ENCODE measurements at places on chromosomes 2 and 18.
A peak's percentile ranks its signal among the peaks of the same experiment; 100 is the strongest.

GRCh38 chr18:45817543-45817942, 7.9 kb upstream of the SIGLEC15 start:
- DNase-seq: no peak

- DNase-seq: peak; percentile 50
These were observed 54.0 kb downstream of the EPAS1 start for GRCh38 chr2:46351098-46351749.

- no peak for DNase-seq
These were observed 205.7 kb downstream of the DSEL start for GRCh38 chr18:67310826-67311225.

- no peak for DNase-seq
These were observed 4.1 kb upstream of the CYS1 start for GRCh38 chr2:10084223-10084865.

GRCh38 chr2:24132543-24132942, 9.3 kb downstream of the FAM228B start:
- no peak for DNase-seq

DNA sequence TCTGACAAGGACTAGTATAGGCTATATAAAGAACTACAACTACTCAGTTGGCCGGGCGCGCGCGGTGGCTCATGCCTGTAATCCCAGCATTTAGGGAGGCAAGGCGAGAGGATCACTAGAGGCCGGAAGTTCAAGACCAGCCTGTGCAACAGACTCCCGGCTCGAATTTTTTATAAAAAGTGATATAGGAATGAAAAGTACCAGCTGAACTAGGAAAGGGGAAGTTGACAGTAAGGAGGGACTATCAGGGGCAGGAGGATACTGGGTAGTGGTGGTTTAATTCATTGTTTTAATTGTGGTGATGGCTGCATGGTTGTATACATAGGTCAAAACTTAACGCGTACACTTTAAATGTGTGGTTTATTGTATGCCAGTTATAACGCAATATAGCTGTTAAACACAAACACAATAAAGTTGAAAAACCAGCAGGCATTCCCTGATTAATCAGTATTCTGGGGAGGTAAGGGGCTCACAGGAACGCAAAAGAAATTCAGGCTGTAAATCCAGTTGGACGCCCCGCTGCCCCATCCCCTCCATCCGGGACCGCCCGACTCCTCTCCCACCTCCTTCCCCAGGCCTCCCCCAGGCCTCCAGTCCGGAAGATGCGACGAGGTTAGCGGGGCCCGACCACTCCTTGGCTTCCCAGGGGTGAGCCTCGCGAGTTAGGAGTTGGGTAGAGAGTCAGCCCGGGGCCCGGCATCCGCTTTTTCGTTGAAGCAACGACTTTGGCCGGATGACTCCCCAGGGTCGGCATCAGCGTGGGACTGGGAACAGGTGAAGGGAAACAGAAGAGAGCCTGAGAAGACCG, 746 bp upstream of the POLR1B start:
- peak; percentile 78 for DNase-seq

GRCh38 chr2:31429759-31430438, 15.4 kb upstream of the XDH start:
- DNase-seq: peak; percentile 70

DNA sequence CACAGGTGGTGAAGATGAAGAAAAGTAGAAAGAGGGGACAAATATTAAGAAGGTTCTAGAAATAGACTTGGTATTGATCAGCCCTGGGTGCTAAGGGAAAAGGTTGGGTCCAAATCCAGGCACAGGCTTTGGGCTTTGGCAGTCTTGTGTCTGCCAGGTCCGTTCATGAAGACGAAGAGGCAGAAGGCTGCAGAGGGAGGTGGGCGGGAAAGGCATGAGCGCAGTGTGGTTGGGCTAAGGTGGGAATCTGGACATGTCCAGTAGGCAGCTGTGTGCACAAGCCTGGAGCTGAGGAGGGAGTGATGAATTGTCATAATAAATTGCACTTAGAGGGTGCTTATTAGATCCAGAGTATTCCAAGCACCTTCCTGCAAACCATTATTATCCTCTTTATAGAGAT, 105.7 kb upstream of the TEX51 start:
- no peak for DNase-seq

DNA sequence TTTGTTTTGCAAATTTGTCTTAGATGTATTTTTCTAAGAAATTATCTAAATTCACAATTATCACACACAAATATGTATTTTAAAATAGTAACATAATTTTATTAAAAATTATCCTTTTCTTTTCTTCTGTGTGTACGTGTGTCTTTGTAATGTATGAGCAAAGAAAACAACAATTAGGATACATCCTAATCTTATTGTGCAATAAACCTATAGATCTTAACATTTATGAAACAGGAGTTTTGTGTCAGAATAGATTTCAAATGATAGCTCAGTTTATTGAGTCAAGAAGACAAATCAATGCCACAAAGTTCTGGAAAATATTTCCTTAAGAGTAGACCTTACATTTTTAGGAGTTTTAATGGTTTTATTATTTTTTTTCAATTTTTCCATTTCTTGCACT, 212.2 kb downstream of the KCNJ3 start:
- DNase-seq: no peak

GRCh38 chr18:55289775-55290174, 298.2 kb downstream of the TCF4 start:
- no peak for DNase-seq

GRCh38 chr2:216355711-216356110, 16.6 kb downstream of the MARCHF4 start:
- DNase-seq: no peak

DNA sequence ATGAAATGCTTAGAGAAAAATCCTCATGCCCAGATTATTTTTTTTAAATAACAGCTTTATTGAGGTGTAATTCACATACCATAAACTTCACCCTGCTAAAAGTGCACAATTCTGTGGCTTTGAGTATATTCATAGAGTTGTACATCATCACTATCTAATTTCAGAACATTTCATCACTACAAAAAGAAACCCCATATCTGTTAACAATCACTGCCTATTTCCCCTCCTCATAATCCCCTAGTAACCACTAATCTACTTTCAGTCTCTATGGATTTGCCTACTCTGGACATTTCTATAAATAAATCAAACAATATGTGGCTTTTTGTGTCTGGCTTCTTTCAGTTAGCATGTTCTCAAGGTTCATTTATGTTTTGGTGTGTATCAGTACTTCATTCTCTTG, 51.4 kb downstream of the OSBPL1A start:
- no peak for DNase-seq

- DNase-seq: no peak
These were observed 165.5 kb downstream of the DDX1 start for GRCh38 chr2:15756882-15757819.

DNA sequence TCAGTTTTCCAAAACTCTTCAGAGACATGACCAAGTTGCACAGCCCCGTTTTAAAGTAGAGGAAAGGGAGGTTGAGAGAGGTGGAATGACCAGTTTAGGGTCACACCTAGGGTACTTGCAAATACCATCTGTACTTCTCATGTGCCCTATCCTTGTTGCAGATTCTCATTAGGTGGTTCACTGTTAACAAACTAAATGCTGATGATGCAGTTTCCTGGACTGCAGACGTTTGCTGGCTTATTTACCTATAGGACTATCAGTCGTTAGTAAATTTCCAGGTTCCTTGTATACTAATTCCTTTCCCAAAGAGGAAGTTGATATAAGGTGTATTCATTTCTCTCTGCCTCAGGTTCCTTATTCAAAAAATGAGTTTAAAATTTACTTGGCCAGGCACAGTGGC, 1.4 kb downstream of the FARP2 start:
- DNase-seq: no peak

- DNase-seq: no peak
These were observed 27.2 kb downstream of the TNS1 start for GRCh38 chr2:217975626-217976025.

DNA sequence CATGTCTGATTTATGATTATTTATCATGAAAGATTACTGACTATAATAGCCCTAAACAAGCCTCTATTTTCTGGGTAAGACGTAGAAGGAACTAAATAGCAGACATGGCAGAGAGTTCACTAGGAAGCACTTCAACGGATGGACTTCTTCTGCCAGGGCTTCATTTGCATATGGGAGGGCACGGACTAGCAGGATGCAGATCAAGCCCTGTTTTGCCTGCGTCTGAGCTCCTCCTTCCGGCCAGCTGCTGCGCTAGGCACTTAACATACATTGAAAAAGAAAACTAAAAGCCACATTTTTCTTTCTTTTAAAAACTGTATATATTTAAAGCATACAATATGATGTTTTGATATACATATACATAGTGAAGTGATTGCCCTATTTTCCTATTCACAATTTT, 340.0 kb upstream of the MEX3C start:
- no peak for DNase-seq

DNA sequence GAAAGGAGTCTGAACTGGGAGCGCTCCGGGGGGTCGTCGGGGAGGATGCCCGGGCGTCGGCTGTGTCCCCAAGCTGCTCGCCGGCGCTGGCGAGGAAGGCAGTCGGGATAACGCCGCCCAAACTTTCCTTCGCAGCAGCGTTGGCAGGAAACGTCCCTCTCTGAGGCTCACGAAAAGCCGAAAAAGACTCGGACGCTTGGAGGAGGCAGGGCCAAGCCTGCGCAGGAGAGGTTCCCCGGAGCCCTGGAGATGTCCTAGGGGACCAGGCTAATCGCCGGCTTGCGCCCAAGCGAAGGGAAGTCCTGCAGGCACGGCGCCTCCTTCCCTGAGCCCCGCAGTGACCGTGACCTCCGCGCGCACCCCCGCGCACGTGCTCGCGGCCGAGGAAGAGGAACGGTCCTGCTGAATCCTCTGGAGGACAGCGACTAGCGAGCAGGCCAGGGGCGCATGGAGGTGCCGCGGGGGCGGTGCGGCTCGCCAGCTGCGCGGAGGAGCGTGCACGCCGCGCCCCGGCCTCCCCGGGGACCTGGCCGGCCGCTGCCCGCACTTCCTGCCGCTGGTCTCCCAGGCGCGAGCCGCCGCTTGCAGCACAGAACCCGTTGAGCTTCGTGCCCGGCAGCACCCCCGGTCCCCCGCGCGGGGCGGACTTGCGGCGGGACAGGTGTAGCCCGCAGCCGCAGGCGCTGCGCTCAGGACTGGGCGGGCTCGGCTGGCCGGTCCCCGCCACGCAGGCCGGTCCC, at the start of gene SH3RF3:
Gene SH3RF3, plus strand, starts transcription at position 590 of the 740 bp plus-strand sequence.
- peak; percentile 47 for DNase-seq

DNA sequence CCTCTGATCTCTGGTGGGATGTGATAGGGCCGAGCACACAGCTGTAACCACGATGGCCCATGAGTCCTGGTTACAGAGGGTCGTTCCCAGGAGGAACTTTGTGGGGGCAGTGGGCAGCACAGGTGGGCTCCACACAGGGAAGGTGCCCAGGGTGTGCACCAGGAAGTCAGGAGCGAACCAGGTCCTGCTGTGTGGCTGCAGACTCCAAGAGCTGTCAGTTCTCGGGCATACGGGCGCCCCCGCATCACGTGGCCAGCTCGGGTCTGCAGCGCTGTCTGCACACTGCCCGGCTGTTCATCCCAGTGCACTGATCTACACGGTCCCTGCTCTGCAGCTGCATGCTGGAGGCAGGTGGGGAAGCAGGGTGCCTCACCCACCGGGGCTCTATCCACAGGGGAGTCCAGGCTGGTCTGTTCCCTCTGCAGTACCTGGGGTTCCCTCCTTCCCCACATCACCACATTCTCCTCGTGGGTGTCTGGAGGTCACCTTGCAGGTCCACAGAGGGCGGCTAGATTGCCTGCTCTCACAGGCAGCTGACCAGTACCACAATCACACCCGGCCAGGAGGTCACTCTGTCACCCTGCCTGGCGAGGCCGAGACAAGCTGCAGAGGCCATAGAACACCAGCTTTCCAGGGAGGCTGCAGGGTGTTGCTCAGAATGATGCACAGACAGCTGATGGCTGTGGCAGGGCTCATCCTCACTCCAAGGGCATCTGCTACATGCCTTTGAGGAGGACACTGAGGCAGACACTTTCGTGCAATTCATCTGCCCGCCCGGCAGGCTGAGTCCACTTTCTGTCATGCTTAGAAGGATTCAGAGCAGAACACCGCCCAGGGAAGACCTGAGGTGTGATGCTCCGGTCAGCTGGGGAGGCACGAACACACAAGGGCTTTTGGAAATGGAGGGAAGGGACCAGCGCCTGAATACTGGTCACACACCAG, 202.7 kb downstream of the EIPR1 start:
- no peak for DNase-seq

GRCh38 chr18:13159579-13159978, 59.0 kb upstream of the LDLRAD4 start:
- peak; percentile 28 for DNase-seq

DNA sequence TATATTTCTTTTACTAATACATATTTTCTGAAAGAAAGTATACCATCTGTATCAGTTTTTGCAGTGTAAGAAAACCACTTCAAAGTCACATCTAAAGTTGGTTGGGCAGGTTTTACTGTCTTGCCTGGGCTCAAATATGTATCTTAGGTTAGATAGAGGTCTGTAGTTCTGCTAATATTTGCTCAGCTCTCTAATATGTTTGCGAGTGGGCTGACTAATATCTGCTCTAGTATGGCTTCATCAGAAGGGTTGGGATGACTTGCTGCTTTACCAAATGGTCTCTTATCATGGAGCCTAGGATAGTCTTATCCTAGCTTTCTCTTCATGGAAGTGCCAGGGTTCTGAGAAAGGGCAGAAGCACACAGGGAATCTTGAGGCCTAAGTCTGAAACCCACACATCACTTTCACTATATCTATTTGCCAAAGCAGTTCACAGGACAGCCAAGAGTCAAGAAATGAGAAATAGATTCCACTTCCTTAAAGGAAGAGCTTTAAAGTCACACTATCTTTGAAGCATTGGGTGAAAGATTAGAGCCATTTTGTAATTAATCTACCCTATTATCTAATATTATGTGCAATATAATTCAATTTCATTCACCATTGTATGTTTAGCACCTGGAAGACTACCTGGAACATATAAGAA, 610.0 kb downstream of the KCNJ3 start:
- no peak for DNase-seq

- no peak for DNase-seq
These were observed 21.3 kb upstream of the LDAH start for GRCh38 chr2:20844246-20844645.

- no peak for DNase-seq
These were observed 283.5 kb downstream of the DSEL start for GRCh38 chr18:67232991-67233390.

- DNase-seq: no peak
These were observed 190.9 kb upstream of the FOSL2 start for GRCh38 chr2:28201671-28202180.

GRCh38 chr18:28039078-28039477, 137.9 kb downstream of the CDH2 start:
- no peak for DNase-seq

- DNase-seq: no peak
These were observed 58.6 kb upstream of the OSR1 start for GRCh38 chr2:19416784-19417684.

GRCh38 chr2:105590780-105591660, 153.7 kb upstream of the NCK2 start:
- no peak for DNase-seq
